CD4-positive, alpha-beta T cell treated with Interleukin-6 at 100 ng/mL for 8 hours (primary cell): ENCODE measurements at places on chromosomes 13 and 19.

DNA sequence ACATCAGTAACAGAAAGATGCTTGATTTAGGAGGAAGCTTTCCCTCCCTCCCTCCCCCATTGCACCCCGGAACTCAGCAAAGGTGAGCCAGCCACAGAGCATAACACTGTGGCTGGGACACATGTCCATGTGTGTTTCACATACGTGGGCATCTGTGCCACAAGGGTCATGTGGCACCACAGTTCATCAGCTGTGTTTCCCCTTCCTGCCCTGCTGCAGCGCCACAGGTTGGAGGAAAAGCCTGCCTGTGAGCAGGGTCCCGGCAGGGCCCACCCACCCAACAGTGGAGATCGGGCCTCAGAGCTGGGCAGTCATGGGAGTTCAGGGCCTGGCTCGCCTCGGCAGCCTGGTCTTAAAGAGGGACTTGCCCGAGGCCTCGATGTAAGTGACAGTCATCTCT, 2.8 kb downstream of the ACP5 start:
- DNase-seq = no peak

DNA sequence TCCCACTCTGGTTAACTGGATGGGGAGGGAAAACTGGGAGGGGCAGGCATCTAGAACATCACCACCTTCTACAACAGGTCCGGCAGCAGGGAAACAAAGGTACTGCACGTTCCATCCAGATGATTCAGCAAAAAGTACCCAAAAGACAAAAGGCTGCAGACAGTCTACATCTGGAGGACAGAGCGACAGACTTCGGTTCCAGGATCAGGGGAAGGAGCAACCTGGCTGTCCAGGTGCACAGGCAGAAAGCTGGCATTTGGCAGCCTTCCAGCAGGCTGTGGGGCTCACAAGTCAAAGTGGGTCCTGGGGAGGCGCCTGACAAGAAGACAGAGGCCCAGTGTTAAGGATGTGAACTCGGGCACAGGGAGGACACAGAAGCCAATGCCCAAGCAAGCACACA, 202.9 kb downstream of the SUCLA2 start:
- no peak for DNase-seq

GRCh38 chr13:69955271-69955670, 152.4 kb upstream of the ATXN8OS start:
- no peak for DNase-seq

- DNase-seq = no peak
These were observed 90.3 kb downstream of the RNF17 start for GRCh38 chr13:24854311-24854710.

GRCh38 chr19:30865511-30865910, 483.7 kb downstream of the TSHZ3 start:
- DNase-seq = no peak

DNA sequence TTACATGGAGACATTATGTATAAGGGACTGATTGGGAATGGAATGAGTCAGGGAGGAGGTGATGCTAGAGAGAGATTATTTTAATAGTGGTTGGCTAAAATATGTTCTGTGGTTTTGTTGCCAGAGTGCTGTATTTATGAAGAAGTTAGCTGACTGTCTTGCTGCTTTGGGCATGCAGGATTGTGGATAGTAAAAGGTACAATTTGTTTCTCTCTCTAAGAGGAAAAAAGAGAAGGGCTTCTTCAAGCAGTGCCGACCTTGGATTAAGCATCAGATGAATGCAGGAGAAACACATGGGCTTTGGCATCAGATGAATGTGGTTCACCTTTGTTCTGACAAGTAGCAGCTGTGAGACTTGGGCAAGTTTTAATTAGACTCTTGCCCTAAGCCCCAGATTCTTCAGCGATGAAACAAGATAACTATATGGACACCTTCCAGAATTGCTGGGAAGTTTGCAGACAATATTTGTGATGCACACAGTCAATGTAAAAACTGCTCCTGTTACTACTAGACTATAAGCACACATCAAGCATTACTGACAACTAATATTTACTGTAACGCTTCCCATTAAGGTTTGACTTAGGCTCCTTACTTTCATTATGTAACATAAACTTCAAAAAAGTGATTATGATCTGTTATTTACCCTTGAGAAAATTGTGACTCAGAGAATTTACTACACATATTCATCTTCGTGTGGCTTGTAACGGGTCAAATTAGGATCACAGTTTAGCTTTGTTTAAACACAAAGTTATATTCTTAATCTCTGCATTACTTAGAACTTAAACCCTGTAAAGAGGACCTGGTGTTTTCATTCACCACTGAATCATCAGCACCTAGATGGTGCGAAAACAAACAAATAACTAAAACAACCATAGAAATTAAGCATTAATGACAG, 824.0 kb downstream of the PCDH9 start:
- DNase-seq = no peak

- DNase-seq = peak; percentile 86
These were observed 37.8 kb downstream of the TNFSF14 start for GRCh38 chr19:6632002-6632621.

- DNase-seq = no peak
These were observed 12.1 kb upstream of the PEX11G start for GRCh38 chr19:7500811-7501450.

- DNase-seq = no peak
These were observed 42.1 kb downstream of the RHPN2 start for GRCh38 chr19:33022472-33023116.

DNA sequence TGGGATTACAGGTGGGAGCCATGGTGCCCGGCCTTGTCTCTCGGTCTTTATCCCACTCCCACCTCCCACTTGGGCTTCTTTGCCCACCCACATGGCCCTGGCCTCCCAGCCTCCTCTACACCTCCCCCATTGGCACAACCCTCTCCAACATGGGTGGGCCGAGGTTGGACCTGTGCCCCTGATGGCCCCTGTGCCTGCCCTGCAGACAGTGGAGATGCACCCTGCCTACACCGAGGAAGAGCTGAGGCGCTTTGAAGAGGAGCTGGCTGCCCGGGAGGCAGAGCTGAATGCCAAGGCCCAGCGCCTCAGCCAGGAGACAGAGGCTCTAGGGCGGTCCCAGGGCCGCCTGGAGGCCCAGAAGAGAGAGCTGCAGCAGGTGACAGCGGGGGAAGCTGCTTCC, 12.6 kb upstream of the DHDH start:
- no peak for DNase-seq

DNA sequence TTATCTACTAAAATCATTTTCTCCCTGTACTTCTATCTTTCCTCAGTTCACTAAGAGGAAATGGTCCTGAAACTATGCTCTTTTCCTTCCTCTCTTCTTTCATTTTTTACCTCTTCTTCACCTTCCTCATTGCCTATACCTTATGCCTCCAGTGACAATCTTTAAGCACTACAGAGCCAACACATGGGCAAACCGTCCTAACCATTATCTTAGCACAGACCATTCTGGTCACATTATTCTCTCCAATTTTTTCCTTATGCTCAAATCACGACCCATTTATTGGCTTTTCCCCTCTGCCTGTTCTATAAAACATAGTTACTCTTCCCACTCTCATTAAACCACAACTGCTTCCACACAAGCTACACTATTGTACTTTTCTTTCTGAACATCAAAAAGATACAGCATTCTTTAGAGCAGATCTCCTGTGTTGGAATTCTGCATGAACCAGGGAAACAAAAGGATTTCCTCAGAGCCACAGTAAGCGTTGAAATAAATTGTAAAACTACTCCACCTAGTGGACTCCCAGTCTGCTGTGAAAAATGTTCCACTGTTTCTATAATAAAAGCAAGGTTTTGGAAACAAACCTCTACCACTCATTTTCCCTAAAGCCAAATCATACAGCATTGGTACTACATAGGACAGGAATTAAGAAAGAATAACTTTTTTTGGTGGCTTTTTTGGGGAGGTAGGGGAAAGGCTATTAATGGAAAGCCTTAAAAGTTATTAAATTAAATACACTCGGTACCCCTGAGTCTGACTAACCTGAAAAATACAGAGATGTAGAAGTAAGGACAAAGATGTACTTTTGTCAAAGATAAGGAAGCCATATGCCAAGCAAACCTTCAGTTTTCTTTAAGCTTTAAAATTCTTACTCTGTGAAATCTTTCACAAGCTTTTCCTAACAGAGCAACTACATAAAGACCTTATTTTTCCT, 19.5 kb downstream of the NUFIP1 start:
- DNase-seq = peak; percentile 5

DNA sequence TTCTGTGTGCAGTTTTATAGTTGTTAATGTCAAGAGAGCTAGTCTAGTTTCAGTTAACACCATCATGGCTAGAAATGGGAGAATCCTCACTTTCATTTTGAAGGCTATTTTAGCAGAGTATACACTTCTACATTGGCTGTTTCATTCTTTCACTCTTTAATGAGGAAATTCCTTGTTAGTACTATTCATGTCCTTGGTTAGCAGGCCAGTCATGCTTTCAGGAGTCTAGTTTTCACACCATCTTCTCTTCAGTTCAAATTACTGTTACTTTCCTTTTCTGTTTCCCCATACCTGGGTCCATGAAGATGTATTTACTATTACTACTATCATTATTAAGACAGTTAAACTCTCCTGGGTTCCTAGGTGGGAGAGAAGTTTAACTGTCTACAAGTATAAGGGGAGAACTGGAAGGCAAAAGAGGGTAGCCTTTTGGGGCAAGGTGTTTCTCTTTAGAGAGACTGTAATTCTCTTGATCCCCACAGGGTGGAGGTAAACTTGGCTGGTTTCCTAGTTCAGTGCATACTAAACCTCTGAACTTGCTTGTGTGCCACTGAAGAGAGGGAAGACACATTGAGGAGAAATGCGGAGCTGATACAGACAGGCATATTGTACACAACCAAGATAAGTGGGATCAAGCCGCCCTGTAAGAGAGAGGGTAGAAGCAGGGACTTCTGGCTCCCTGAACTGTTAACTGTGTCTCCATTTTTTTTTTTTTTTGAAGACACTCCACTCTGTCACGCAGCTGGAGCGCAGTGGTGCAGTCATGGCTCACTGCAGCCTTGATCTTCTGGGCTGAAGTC, 41.3 kb upstream of the IGFL4 start:
- DNase-seq = peak; percentile 3

- no peak for DNase-seq
These were observed 46.6 kb downstream of the HTR2A start for GRCh38 chr13:46850214-46850613.

DNA sequence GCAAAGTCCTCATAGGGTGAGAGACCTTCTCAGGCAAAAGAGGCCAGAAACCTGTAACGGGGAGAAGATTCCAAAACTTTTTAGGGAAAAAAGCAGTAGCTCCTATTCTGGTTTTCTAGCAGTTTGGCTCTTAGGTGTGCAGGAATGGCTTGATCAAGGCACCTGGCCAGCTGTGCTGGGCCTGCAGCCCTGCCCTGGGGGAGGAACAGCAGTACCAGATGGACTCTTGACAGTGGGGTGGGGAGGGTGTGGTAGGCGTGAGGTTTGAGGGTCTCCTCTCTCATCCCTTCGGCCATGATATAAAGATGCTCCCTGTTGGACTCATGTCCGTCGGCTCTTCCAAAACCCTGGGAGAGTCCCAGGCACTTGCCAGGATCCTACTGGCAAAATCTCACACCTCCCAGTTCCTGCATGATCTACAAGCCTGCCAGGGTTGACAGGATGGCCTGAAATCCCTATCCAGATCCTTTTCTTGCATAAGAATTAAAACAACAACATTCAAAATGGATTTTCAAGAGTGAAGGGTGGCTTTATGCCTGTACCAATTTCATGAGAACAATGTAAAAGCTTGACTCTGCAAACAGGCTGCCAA, 120.4 kb downstream of the IER2 start:
- DNase-seq = no peak

DNA sequence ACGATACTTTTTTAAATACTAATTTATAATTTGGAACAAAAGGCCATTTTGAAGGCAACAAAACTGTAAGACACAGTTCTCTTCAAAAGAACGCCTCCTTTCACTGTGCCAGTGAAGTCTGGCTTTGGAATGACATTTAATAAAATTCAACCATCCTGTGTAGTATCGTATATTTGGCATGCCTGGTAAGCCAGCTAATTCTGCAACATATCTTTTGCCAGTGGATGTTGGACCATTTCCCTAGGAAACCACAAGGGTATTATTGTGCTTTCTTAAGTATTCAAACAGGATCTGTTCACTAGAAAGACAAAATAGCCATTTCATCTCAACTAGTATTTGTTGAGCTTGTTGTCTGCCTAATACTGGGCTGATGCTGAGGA, 111.6 kb downstream of the RGCC start:
- no peak for DNase-seq

DNA sequence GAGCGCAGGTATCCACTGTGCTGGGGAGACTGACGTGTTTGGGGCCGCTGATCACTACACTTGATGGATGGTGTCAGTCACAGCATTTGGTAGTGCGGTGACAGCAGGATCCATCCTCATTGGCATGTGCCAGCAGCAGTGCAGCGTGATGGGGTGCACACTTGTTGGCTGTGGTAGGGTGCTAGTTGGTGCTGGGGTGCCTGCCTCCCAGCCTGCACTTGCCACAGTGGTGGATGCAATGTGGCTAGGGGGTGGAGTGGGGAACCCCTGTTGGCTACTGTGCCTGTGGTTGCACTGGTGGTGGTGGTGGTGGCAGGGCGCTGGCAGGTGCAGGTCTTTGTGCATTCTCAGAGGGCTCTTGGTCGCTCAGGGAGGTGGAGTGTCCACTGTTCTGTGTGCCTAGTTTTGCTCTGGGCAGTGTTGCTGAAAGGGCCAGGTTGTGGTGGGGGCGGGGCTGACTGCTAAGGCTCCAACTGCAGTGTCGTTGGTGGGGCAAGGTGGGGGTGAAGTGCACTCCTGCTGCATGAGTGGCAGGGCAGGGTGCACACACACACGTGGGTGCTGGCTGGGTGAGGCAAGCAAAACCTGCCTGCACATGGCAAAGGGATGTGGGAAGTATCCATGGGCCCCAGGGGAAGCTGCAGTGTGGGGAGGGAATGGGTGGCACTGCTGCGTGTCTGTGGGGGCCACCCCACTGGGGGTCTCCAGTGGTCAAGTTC, 84.8 kb downstream of the ZMYM2 start:
- DNase-seq = no peak

- no peak for DNase-seq
These were observed 1526.9 kb downstream of the EFNB2 start for GRCh38 chr13:105008604-105009003.

DNA sequence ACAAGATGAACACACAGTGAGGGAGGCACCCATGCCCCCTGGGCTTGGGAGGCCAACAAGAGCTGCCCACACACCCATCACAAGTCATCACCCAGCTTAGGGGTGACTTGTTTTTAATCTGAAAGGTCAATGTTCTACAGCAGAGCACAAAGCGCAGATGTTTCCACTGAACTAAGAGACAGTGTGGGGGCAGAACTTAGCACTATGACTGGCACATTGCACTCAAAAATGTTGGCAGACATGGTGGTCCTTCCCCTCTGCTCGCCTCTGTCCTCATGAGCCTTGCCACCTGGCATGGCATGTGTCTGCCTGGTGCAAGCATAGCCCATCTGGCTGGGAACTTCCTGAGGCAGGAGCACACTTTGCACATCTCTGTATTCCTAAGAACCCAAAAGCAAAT, 81.4 kb upstream of the ZNF98 start:
- DNase-seq = no peak
